Activated T-helper 17 cell treated with anti-CD3 and anti-CD28 coated beads, Interleukin-2, amount 50 U/mL, for 72 hours (primary cell): ENCODE measurements at places on chromosomes 12 and 14. TPM values are rescaled to one million over a fixed set of nuclear protein-coding genes. Genes with fewer than 3 reads are reported as not detected.
A peak's percentile ranks its signal among the peaks of the same experiment; 100 is the strongest.

DNA sequence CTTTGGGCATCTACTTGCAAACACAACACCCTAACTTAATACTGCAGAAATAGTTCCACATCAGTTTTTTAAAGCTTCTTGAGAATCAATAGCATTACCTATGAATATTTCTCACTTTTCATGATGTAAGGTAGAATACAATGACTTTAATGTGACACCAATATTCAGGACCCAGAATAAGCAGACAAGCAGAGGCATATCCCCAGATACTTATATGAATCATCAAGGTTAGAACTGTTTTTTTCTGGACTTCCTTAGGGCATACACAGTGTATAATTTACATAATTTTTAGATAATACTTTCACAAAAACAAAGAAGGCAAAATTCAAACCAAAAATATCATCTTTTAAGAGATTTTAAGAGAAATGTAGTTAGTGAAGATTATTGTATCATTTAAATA lies 885.8 kb downstream of the FSCB start:
- ATAC-seq: no peak
- H3K27me3 ChIP-seq: no peaks in the 10 kb centered on the region
- no peak overlapping the region for H3K27ac ChIP-seq
- H3K4me3 ChIP-seq: no peak overlapping the region
- no peaks in the 10 kb centered on the region for H3K36me3 ChIP-seq
- no peaks in the 10 kb centered on the region for H3K4me1 ChIP-seq

DNA sequence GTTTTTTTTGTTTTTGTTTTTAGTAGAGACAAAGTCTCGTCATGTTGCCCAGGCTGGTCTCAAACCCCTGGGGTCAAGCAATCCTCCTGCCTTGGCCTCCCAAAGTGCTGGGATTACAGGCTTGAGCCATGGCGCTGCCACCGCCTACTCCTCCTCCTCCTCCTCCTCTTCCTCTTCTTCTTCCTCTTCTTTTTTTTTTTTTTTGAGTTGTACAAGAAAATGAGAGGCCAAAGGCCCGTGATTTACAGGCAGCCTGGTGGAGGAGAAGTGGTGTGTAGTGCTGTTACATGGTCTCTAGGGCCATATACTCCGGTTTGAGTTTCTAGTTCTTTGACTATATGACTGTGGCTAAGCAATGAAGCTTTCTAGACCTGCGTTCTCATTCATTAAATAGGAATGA lies 29.6 kb upstream of the SPPL3 start:
- no peak for ATAC-seq
- no peaks in the 10 kb centered on the region for H3K36me3 ChIP-seq
- peaks cover 16% of the 10 kb centered on the region for H3K27me3 ChIP-seq
- no peak overlapping the region for H3K27ac ChIP-seq

WDHD1 gene
- 60.0 TPM for total RNA-seq

ART4 gene
- not detected for total RNA-seq

TEAD4 gene
- total RNA-seq: 3.1 TPM

GRCh38 chr14:104341532-104342434 lies 203.4 kb downstream of the KIF26A start:
- H3K27me3 ChIP-seq: peaks cover 15% of the 10 kb centered on the region
- H3K27ac ChIP-seq: no peak overlapping the region
- peaks cover 3% of the 10 kb centered on the region for H3K4me1 ChIP-seq
- ATAC-seq: no peak
- no peak overlapping the region for H3K4me3 ChIP-seq

DNA sequence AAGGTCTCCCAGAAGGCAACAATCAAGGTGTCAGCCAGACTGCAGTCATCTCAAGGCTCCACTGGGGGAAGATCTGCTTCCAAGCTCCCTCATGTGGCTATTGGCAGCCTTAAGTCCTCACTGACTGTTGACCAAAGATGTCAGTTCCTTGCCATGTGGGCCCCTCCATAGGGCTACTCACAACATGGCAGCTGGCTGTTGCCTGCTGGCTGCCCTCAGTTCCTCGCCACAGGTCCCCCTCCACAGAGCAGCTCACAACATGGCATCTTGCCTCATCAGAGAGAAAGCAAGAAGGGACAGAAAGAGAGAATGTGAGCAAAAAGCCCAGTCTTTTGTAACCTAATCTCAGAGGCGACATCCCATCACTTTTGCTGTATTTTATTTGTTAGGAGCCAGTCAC lies 34.4 kb upstream of the EGLN3 start:
- no peaks in the 10 kb centered on the region for H3K36me3 ChIP-seq
- H3K27ac ChIP-seq: no peak overlapping the region
- peaks cover 14% of the 10 kb centered on the region for H3K4me1 ChIP-seq

- ATAC-seq: no peak
- peak overlapping the region; percentile 21 for H3K27ac ChIP-seq
- H3K4me1 ChIP-seq: peaks cover 18% of the 10 kb centered on the region
- H3K36me3 ChIP-seq: no peaks in the 10 kb centered on the region
- H3K4me3 ChIP-seq: no peak overlapping the region
Observed at GRCh38 chr12:75505706-75506312, 5.6 kb downstream of the KRR1 start.

DNA sequence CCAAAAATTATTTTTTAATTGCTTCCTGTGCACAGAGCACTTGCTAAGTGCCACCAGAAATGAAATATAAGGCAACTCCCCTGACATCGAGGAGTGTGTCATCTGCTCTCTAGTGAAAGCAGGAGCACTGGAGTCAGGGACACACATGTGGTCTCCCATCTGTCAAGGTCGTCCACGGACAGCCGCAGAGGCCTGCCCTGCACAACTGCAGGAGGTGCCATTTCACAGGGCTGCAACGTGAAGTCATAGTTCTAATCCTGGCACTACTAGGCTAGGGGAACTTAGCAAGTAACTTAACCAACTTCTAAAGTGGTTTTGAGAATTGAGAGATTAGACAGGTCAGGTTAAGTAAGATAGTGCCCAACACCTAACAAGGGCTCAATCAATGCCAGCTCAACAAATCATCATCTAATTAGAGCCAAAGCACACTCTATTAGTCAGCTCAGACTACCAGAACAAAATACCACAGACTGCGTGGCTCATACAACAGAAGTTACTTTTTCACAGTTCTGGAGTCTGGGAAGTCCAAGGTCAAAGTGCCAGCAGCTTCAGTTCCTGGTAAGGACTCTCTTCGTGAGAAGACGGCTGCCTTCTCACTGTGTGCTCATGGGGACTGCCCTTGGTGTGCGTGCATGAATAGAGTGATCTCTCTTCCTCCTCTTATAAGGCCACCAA lies 30.7 kb downstream of the FOXN3 start:
- ATAC-seq: peak; percentile 80
- peaks cover 13% of the 10 kb centered on the region for H3K4me1 ChIP-seq
- H3K4me3 ChIP-seq: no peak overlapping the region
- no peaks in the 10 kb centered on the region for H3K27me3 ChIP-seq
- no peak overlapping the region for H3K27ac ChIP-seq
- H3K36me3 ChIP-seq: peaks cover 16% of the 10 kb centered on the region

DNA sequence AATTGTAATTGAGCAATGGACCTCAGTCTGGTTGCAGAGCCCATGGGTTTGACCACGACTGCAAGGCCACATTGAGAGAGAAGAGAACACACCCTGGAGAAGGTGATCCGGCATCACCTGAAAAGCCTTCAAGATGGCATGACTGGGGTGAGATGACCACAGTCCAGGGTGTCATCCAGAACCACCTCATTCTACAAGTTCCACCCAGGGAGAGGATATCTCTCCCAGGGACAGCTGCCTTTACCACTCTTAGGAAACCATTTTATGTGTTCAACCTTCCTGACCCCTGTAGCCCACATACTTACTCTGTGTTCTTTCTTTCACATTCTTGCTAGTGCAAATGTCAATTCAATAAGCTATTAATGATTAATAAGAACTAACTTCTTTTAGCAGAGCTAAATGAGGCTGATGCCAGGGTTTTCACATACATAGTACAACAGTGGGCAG lies 43.4 kb upstream of the CPM start:
- H3K36me3 ChIP-seq: no peaks in the 10 kb centered on the region
- no peak for ATAC-seq
- peaks cover 4% of the 10 kb centered on the region for H3K4me1 ChIP-seq
- H3K27me3 ChIP-seq: peaks cover 4% of the 10 kb centered on the region

DNA sequence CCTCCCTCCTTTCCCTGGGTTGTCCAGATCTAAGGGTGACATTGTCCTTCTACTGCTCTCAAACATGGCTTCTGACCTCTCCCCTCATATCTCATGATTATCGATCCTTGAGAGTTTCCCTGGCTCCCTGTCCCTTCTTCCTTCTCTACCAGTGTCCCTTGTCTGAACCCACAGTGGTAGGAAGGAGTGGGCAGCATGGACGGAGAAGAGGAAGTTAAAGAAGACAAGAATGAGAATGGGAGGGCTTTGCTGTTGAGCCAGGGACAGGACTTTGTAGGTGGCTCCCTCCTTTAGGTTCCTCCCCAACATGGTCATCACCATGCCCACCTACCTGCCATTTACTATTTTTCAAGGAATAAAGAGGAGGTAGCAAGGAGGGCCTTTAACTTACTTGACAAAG lies 166.7 kb downstream of the TMEM117 start:
- H3K27ac ChIP-seq: no peak overlapping the region
- H3K27me3 ChIP-seq: no peaks in the 10 kb centered on the region
- no peak for ATAC-seq
- H3K4me1 ChIP-seq: no peaks in the 10 kb centered on the region

STON2 gene
- 1.5 TPM for total RNA-seq

FGF6 gene
- total RNA-seq: not detected

DNA sequence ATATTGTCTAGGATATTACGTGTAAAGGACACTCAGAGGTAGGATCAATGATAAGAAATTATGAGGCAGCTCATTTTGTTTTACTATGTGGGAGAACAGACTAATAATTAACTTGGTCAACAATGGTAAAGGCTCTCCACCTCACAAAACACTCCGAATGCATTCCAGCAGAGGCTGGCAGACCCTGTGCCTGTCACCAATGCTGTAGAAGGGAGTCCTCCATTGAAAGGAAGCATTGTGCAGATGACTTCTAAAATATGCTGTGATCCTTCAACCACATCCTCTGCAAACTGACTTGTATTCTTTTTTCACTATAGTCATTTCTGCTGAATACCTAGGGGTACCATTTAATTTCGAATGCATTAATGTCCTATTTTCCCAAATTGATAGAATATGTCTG lies 119.6 kb upstream of the EEA1 start:
- peaks cover 11% of the 10 kb centered on the region for H3K27me3 ChIP-seq
- H3K4me1 ChIP-seq: no peaks in the 10 kb centered on the region
- H3K36me3 ChIP-seq: no peaks in the 10 kb centered on the region
- H3K27ac ChIP-seq: no peak overlapping the region
- H3K4me3 ChIP-seq: no peak overlapping the region

GRCh38 chr12:99911081-99911480 lies 73.7 kb downstream of the ANKS1B start:
- no peaks in the 10 kb centered on the region for H3K27me3 ChIP-seq
- no peak overlapping the region for H3K4me3 ChIP-seq
- no peak overlapping the region for H3K27ac ChIP-seq
- H3K4me1 ChIP-seq: no peaks in the 10 kb centered on the region

DNA sequence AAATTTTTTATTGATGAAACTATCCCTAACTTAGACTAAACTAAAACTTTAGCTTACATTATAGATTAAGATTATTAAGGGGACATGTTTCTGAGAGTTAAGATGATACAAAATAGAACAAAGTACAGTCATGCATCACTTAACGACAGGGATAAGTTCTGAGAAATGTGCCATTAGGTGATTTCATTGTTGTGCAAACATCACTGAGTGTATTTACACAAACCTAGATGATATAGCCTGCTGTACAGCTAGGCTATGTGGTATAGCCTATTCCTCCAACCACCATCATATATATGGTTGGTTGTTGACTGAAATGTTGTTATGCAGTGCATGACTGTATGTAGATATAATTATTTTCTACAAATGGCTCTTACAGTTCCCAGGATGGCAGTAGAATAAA lies 46.5 kb downstream of the ATP6V1D start:
- peaks cover 39% of the 10 kb centered on the region for H3K36me3 ChIP-seq
- no peaks in the 10 kb centered on the region for H3K27me3 ChIP-seq
- no peak for ATAC-seq
- no peak overlapping the region for H3K27ac ChIP-seq

GRCh38 chr12:92208613-92209121 lies 63.0 kb upstream of the BTG1 start:
- H3K4me3 ChIP-seq: peak overlapping the region; percentile 84
- H3K36me3 ChIP-seq: peaks cover 6% of the 10 kb centered on the region
- peak; percentile 81 for ATAC-seq

TSPAN31 gene
- total RNA-seq: 10.7 TPM

TAS2R7 gene
- not detected for total RNA-seq

WNT1 gene
- total RNA-seq: not detected

GRCh38 chr12:30813525-30814294 lies 59.0 kb upstream of the CAPRIN2 start:
- no peak overlapping the region for H3K27ac ChIP-seq
- peaks cover 32% of the 10 kb centered on the region for H3K27me3 ChIP-seq
- no peaks in the 10 kb centered on the region for H3K4me1 ChIP-seq
- peak; percentile 68 for ATAC-seq
- H3K36me3 ChIP-seq: no peaks in the 10 kb centered on the region

NRXN3 gene
- total RNA-seq: not detected

GRCh38 chr12:96106137-96106536 lies 70.8 kb upstream of the LTA4H start:
- no peak overlapping the region for H3K27ac ChIP-seq
- no peaks in the 10 kb centered on the region for H3K36me3 ChIP-seq
